Thoracic aorta (tissue), 2 donors: ENCODE measurements at places on chromosomes 5 and 9.

DNA sequence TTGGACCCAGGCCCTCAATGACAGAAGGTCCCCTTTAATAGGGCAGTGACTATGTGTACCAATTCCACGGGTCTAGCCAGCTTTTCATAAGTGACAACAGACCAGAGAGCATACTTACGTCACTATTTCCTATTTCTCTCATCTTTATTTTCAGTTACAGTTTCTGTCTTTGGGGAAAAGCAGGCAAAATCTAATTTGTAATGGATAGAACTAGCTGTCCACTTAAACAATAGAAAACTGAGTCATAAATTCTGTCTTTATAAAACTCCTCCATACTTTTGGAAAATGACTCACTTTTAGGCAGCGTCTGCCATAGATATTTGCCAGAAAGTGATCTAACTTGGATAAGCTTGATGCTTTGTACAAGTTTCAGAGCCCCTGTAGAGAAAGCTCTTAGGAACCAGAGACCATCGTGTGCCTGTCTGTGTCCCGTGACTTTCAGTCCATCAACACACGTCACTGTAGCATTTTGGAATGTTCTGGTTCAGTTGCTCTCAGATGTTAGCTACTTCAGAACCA lies 101.9 kb downstream of the F2RL2 start:
- no peak for DNase-seq

- DNase-seq: no peak
Measured at GRCh38 chr9:34499076-34499475, 23.7 kb downstream of the ENHO start.

- DNase-seq: no peak
Measured at GRCh38 chr5:981456-981855, 27.1 kb upstream of the NKD2 start.

GRCh38 chr5:13403351-13403750 lies 541.1 kb downstream of the DNAH5 start:
- no peak for DNase-seq

GRCh38 chr5:33675958-33676464 lies 215.8 kb downstream of the ADAMTS12 start:
- no peak for DNase-seq

GRCh38 chr9:37218800-37219425 lies 98.5 kb downstream of the ZCCHC7 start:
- DNase-seq: no peak

DNA sequence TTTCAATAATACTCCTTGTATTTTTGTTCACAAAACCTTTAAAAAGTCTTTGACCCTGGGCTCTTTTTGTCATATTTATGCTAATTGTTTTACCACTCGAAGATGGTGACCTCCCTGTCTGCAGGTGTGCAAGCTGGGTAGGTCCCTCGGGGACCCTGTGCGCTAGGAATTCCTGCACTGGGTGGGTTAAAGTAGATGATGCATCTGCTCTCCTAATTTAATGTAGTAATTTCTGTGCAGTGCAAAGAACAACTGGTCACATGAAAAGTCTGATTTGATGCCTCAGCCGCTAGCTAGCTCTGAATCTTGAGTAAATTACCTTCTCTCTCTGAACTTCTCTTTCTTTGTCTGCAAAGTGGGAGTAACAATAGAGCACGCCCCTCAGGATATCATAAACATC lies 139.1 kb upstream of the OTULINL start:
- no peak for DNase-seq

DNA sequence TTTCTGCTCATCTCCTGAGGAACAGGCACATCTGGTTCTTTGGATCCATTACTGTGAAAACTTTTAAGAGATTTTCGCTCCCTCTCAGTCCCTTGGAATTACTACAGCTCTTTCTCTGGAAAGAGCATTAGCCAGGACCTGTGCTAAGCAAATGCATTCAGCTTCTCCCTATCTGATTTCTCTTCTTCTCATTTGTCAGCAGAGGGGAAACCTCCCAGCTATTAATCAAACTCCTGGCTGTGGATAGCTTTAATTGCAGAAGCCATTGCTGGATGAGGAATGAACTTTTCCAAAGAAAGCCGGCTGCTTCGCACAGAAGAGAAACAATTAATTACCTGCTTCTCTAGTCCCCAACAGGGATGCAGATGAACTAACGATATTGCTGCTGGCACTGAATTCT lies 37.9 kb downstream of the TLR4 start:
- DNase-seq: no peak

DNA sequence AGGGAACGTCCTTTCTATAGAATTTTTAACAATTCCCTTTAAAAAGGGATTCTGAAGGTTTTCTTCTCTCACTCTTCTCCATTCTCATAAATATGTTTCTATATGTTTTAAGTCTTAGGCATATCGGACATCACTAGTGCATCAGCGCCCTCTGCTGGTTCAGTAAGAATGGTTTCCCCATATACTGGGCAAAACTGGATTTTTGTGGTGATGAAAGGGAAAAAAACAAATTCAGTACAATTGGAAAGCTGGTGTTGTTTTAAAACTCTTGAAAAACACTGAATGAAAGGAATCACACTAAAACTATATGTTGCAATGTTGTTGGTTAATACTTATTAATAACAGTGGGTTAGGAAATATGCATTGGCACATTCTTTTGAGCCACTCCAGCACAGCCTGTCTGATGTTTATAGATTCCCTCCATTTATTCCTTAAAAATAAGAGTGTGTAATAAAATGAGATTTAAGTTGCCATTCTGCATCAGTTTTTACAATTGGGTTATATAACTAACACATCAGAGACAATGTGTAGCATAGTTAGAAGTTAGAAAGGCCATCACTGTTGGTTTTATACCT lies 15.8 kb downstream of the CWC27 start:
- DNase-seq: peak; percentile 14

DNA sequence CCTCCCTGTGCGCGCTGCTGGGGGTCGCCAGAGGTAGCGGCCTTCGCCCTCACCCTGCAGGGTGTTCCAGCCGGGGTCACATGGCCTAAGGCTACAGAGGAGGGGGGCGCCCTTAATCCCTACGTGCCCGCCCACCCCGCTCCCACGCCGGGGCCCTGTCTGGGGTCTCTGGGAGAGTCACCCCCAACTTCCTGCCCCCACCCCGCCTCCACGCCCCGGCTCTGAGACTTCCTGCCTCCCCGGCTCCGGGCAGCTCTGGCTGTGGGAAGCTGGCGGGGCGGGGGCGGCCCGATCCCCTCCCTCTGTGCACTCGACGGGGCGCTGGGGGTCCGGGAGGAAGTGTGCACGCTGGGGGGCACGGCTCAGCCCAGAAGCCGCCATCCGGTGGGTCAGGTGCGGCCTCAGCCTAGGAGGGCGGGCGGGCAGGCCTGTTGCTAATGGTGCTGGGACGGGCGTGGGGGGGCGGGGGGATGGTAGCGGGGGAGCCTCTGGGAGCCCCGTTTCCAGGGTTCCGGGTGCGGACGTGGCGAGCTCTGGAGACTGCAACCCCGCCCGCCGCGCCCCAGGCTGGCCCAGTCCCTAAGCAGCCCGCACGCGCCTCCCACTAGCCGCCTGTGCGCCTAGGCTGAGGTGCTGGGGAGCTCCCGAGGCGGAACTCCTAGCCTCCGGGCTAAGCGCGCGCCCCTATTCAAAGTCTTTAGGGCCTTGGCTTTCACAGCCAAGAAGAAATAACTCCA lies 61.6 kb downstream of the CXXC5 start:
- no peak for DNase-seq

- DNase-seq: no peak
Measured at GRCh38 chr5:44674461-44674860, 134.3 kb upstream of the MRPS30 start.

DNA sequence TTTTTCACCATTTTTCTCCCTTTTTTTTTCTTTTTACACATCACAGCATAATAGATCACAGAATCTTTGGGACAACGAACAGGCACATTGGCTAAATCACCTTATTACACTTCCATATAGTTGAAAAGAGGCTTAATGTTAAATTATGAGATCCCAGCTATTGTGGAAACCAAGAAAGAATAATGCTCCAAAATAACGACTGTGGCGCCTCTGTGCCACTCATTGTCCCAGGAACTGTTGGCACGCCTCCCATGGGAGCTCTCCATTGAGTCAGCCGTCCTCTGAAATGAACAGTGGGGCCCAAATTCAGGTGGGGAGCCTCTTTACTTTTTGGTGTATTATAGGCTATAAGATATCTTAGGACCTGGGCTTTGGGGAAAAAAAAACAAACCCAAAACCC lies 82.2 kb upstream of the NFIB start:
- no peak for DNase-seq

- no peak for DNase-seq
Measured at GRCh38 chr9:6576987-6577386, 68.5 kb downstream of the GLDC start.

DNA sequence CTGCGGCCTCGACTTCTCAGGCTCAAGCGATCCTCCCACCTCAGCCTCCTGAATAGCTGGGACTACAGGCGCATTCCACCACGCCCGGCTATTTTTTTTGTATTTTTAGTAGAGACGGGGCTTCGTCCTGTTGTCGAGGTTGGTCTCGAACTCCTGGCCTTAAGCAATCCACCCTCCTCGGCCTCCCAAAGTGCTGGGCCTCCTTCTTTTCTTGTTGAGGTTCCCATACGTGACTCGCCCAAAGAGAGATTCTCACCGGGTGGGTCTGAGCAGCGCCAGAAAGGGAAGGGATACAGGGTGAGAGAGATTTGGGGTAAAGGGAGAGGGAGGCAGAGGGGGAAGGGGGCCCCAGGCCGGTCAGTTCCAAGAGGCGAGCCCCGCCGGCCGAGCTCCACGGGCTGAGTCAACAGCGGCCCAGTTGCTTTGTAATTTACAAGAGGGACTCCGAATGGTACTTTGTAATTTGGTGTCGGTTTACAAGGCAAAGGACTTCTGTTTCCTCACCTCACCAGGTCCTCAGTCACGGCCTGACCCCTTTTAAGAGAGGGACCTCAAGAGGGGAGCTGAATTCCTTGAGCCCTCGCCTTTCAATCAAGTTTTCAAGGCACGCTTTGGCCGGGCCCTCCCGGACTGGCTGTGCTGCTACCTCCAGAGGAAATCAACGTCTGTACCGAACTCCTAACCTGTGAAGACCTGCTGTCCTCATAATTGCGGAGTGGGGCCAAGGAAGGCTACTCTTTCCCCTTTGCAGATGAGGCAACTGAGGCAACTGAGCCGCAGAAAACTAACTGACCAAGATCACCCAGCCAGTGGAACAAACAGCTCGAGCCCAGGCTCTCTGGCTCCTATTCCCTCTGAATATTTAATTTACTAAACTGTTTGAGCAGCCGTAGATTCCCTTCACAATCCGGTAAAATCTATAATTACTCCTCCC lies 3.3 kb upstream of the DMRT2 start:
- no peak for DNase-seq

- DNase-seq: no peak
Measured at GRCh38 chr5:68646144-68646543, 430.6 kb downstream of the PIK3R1 start.

GRCh38 chr5:126370796-126371718 lies 52.2 kb upstream of the GRAMD2B start:
- no peak for DNase-seq

DNA sequence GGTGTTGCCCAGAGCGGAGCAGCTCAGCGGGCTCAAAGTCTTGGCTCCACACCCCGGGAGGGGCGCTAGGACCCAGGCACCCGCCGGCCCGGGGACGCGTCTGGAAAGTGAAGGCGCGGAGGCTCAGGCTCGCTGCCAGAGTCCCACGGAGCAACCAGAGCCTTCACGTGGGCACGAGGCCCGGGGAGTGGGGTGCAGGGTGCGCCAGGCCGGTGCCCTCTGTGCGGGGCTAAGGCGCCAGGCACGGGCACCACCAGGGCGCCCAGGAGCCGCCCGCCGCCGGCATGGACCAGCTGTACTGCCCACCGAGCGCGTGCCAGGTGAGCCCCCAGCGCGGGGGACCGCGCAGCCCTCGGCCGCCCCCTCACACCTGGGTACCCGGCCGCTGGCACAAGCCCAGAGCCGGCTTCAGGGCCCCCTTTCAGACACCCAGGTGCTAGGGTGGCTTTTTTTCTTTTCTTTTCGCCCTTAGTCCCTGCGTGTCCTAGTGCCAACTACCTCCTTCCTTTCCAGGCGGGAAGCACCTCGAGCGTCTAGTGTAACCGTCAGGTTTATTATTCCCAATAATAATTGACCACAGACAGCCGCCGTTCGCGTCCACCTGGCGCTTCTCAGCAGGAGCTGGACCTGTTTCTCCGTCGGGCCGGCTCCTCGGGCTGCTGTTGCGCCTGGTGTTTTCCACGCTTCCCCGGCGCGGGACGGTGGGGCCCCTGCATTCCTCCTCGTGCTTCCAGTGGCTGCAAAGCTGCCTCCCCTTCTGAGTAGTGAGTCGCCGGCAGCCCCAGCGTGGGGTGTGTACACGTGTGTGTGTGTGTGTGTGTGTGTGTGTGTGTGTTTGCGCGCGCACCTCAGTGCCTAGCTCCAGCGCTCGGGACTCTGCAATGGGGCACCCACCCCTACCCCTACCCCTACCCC lies 30.1 kb upstream of the PDE8B start:
- DNase-seq: no peak

- no peak for DNase-seq
Measured at GRCh38 chr5:125874717-125875116, 548.5 kb upstream of the GRAMD2B start.

GRCh38 chr9:137813167-137813566 lies 64.4 kb upstream of the CACNA1B start:
- DNase-seq: no peak

- DNase-seq: no peak
Measured at GRCh38 chr5:33023649-33024048, 312.5 kb downstream of the NPR3 start.

DNA sequence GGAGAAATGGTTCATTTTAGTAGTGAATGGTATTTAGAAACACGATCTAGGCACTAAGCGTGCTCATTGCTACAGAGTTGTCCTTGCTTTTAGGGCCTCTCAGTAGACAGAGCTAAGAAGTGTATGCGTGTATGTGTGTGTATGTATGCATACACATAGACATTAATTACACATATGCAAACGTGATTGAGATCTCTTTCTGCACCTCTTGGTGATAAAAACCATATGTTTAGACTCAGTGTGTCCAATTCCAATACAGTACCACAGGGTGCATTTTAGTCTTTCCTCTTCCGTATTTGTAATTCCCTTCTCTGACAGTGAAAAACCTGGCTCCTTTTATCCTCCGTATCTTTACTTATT lies 13.1 kb downstream of the TRIO start:
- no peak for DNase-seq

DNA sequence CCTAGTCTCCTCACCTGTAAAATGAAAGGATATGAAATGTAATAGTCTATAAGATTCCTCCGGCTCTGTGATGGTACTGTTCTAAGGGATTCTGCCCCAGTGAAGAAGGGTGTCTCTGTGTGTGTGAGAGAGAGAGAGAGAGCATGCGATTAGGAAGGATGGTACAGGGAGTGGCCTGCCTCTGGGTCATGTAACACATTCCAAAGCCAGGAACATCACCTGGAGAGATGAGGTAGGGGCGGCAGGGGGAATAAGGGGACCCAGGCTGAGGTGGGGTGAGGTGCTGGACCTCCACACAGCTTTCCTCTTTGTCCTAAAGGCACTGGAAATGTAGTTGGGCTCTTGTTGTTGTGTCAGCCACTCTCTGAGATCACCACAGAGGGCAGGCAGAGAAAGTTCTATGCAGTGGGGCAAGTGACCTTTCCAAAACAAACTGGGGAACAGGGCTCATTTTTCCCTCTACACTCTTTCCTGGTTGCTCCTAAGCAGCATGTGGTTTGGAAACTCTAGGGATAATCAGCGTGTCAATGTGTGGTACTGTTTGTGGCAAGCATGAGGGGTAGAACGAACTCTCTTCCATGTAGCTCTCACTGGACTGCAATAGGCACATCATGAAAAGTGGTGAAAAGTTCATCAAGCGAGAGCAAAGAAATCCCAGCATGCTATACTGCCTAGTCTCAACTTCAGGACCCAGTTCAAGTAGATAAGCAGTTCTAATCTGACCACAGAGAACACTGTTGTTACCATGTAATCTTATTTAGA lies 65.0 kb downstream of the SEMA6A start:
- no peak for DNase-seq
